ENCODE measurements at places on chromosomes 6 and 20.

GRCh38 chr6:43268782-43269272, 25.5 kb downstream of the TTBK1 start:
- no peak for DNase-seq

DNA sequence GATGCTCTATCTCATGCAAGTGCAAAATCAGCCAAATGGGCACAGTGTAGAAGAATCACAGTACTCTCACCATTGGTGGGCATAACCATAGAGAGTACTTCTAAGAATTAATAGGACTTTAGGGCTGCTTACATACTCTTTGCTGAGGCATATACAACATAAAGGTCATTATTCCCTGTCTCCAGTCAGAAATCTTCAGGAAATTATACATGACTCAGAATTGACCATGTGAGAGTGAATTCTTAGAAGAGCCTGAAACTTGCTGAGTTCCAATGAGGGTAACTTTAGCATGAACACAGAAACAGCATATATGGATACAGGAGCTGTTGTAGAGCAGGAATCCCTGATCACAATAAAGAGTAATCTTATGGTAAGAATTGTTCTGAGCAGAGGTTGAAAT, 498.7 kb downstream of the TENT5A start:
- no peak for DNase-seq

GRCh38 chr6:155142168-155143028, 121.4 kb upstream of the CLDN20 start:
- DNase-seq: no peak

GRCh38 chr6:131129689-131130553, 5.3 kb upstream of the AKAP7 start:
- DNase-seq: no peak

DNA sequence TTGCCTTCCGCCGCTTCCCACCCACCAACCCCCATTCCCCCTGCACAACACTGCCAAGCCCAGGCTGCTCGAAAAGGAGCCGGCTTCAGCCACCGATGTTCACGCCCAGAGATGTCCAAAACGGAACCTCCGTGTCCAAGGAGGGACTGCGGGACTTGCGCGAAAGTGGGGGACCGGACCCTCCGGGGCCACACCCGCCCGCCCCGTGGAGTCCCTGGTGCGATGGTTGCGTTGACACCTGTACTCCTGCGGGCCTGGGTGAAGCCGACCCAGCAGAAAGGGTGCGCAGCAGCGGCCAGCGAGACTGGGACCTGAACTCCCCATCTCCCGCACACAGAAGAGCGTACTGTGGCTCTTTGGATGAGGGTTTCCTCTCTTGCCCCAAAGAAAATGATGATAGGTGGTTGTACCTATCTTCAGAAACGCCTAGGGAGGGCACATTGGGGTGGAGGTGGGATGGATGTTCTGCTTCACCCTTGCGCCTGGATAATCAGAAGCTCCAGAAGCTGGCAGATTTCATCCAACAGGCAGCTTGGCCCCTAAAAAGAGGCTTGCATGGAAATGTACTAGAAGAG, 1.9 kb upstream of the VGLL2 start:
- DNase-seq: no peak

DNA sequence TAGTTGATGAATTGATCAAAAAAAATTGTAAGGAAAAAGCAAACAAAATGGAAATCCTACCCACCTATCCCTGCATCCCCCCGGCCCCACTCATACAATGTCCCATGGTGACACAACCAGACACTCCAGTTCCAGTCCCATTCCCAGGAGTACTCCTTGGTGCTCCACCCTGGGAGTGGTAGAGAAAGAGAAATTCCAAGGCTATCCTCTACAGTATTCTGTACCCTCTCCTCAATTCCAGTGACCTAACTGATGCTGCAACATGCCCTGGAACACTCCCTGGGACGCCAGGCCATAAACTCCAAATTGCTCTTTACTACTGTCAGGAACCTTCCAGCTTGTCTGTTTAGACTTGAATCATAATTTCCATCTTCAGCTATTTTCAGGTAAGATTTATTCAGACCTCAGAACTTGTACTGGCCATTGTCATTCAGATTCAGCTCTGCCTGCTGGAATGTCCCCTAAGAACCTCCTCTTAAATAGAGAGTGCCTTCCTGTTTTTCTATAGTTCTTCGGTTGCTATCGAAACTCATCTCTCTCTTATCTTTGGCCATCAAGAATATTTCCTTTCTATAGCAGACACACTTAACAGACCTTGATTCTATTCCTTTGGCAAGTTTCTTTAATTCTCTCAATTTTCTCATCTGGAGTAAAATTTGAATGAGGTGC, 8.7 kb downstream of the GPX6 start:
- no peak for DNase-seq

DNA sequence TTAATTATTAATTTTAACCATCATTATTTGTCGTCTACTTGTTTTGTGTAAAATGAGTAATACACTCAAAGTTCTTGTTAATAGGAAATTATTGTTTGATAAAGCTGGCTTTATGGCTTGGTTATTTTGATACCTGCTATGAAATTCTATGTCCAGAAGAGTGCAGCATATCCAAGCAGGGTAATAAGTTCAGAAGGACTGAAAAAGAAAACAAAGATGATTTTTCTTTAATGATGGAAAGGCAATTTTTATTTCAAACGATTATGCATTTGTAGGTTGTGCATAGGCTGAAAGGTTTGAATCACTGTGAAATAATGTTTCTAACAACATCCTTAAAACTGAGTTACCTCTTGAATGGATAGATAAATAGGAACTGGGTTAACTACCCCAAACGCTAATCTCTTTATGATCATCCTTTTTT, 1.4 kb upstream of the MAN1A1 start:
- DNase-seq: no peak

- no peak for DNase-seq
Measured at GRCh38 chr6:111747829-111748228, 125.4 kb downstream of the FYN start.

DNA sequence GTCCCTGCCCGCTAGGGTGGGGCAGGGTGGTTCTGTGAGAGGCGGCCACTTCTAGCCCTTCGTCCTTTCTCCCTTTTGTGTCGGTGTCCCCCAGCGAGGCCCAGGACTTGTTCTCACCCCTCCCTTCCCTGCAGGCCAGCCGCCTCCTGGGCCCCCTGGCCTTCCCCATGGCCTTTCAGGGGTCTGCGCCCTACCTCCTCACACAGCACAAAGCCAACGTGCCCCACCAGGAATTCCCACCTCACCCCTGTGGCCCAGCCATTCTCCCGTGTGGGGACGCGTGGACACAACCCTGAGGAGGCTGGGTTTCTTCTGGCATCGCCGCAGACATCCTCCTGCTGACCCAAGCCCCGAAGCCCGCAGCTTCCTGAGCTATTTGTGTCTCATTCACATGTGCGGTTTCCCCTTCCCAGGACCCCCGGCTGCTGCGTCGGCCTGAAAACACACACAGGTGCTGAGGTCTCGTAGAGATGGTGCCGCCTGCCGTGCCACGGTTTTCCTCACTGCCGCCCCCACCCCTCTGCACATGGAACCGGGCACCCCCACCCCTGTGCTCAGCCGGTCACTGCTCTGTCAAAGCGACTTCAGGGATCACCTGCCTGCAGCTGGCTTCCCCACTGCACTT, 375.8 kb downstream of the CDH4 start:
- no peak for DNase-seq

DNA sequence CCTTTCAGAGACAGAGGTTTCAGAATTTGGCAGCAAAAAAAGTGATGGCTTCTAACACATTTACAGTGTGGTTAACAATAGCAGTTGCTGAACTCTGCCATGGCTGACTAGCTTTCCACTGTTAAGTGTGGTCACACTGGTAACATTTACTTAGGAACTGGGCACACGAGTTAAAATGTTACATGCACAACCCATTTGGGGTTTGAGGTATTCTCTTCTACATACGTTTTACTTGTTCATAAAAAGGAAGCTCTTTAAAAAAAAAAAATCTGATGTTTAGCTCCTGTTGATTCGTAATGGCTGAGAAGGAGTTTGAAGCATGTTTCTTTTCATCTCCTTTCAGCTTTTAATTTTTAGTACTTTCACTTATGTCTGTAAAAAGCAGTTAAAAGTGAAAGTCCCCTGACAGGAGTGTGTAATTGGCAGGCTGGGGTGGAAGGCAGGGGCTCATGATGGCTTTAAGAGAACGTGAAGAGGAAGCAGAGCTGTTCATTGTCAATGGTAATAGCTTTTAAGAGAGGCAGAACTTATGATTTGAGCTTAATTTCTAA, 245.9 kb downstream of the FARS2 start:
- DNase-seq: no peak

DNA sequence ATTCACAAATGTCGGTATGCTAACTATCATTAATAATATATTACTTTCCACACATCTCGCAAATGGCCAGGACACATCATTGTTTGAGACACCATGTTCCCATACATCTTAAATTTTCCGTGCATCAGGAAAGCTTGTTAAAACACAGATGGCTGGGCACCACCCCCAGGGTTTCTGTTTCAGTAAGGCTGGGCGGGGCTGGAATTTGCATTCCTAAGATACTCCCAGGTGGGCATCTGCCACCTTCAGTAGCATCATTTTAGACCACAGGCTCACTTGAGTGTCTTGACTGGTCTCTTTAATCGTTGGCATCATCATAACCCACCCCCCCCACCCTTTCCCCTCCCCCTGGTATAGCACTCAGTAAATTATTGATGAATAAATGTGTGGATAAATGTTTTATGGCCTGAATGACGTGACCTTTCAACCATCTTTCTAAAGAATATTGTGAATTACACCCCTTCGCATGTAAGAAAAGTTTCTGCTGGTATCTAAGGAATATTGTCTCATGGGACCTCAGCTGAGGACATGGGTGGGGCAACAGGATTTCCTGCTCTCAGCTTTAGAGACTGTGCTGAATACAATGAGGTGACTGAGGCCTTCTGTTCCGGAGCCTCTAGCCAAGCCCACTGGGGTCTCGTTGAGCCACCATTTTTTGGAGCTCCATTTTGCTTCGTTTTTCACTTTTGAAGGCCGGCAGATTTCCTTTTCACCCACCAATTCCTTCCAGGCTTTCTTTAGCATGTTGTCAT, 124.1 kb upstream of the NEDD9 start:
- DNase-seq: no peak

DNA sequence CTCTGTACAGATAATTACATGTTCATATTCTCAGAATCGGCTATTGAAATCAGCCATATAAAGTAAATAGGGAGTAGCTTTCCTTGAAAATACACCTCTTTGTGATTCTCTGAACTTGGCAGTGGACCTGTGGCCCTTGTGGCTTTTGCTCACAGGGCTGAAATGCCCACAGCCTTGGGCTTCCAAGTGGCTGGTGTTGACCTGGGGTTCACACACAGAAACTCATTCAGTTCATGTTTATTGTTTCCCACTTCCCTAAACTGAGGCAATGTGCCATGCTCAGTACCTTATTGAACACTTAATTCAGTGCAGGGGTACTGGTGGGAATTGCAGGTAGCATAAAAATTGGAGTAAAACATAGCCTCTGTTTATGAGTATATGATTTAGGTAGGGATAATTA, 19.1 kb upstream of the TULP4 start:
- no peak for DNase-seq

- no peak for DNase-seq
Measured at GRCh38 chr6:170265655-170266054, 25.2 kb downstream of the DLL1 start.

DNA sequence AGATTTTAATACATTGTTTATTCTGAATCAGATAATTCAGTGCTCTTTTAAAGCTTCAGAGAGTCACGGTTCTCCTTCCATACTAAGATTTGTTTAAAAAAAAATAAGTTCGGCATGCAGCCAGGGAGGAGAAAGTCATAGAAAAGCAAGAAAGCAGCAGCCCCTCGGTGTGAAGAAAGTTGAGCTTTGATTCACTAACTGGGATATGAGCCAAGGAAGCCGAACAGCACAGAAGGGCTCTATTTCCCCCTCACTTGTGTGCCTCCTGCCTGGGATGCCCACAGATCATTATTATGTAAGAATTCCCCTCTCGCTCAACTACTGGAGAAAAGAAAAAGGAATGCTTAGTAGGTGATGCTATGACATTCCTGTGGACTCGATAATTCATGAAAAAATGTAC, 69.3 kb upstream of the SYNJ2 start:
- no peak for DNase-seq

GRCh38 chr6:2030682-2031244, 214.6 kb downstream of the GMDS start:
- no peak for DNase-seq

DNA sequence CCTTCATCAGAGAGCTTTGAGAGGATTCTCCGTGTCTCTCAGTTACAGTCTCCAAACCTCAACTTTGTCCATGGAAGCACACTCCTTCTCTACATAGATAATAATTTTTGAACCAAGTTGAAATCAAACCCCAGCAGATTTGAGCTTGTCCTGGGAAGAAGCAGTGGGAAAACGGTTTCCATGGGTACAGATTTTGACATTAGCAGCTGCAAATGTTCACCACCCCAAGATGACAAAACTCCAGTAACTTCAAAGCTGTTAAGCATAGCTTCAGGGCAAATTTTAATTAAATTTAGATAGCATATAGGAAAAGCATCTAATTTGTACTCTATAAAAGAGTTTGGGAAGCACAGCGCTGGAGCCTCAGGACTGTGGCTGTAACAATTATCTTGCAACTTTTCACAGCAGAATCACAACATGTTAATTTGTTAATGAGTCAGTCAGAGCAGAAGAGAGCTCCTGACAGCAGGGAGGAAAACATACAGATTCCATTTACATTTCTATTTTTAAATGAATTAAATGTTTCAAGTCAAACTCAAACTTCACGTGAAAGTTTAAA, 240.7 kb downstream of the BMP7 start:
- DNase-seq: no peak

DNA sequence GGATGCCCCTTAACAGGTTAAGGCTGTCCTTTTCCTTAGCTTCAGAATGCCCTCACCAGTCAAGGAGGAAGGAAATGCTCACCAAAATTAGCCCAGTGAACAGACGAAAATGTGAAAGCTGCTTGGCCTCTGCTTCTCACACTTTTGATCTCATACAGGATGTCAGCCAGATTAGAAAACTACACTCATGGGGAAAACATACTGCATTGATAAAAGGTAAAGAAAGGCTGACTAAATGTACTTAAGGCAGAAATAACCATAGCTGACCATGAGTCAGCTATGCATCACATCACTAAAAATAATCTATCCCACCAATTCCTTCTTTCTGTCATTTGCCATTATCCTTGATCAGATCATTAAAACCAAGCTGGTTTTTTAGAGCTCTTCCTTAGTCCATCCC, 198.4 kb upstream of the TENT5A start:
- DNase-seq: no peak

DNA sequence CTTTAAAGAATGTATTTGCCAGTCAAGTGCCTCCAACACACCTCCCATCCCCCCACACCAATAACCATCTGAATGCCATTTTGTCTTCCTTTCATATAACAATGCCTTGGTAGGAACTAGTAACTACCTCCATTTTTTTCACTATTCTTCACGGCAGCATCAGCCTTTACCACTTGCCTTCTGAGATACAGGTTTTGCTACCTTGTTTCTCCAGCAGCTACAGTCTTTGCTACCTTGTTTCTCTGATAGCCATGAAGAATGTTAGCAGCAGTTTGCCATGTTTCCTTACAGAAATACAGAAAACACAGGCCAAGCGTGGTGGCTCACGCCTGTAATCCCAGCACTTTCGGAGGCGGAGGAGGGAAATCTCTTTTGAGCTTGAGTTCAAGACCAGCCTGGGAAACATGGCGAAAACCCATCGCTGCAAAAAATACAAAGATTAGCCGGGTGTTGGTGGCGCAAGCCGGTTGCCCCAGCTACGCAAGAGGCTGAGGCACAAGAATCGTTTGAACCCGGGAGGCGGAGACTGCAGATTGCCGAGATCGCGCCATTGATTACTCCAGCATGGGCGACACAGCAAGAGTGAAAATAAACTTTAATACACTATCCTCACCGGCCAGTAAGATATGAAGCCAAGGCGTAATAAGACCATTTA, 100.9 kb downstream of the HFE start:
- no peak for DNase-seq
